ENCODE measurements at places on chromosomes 3 and 15.

GRCh38 chr15:70875001-70875782 is 17.0 kb downstream of the THAP10 start:
- DNase-seq: no peak

GRCh38 chr15:65980824-65981456 is 111.6 kb downstream of the RAB11A start:
- peak; percentile 25 for DNase-seq

DNA sequence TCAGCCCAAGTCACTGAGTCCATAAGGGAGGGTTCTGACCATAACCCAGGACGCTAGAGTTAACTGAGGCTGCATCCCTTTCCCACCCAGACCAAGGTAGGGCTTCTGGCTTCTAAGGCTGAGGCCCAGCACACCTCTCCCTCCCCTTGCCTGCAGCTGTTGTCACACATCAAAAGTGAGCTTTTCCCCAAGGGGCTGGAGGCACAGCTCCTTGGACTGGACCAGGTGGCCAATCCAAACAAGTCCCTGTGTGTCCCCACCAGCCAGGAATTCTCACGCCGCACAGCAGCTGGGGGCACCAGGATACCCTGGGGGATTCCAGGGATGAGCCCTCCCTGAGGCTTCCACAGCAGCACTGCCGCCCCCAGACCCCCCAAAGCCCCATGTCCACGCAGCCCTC is 22.3 kb upstream of the ISLR2 start:
- DNase-seq: no peak

DNA sequence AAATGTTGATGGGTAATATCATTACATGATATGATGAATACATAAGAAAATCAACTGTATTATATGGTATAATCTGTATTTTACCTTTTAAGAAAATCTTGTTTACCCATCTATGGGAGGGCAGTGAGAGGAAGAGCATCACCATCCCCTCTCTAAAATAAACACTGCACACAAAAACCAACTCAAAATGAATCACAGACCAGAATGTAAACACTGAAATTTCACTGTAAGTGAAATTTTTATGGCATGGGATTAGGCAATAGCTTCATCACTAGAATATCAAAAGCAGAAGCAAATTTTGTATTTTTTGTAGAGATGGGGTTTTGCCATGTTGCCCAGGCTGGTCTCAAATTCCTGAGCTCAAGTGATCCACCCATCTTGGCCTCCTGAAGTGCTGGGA is 26.2 kb downstream of the IFT80 start:
- DNase-seq: no peak

GRCh38 chr15:97520689-97521088 is 439.8 kb upstream of the ARRDC4 start:
- no peak for DNase-seq

DNA sequence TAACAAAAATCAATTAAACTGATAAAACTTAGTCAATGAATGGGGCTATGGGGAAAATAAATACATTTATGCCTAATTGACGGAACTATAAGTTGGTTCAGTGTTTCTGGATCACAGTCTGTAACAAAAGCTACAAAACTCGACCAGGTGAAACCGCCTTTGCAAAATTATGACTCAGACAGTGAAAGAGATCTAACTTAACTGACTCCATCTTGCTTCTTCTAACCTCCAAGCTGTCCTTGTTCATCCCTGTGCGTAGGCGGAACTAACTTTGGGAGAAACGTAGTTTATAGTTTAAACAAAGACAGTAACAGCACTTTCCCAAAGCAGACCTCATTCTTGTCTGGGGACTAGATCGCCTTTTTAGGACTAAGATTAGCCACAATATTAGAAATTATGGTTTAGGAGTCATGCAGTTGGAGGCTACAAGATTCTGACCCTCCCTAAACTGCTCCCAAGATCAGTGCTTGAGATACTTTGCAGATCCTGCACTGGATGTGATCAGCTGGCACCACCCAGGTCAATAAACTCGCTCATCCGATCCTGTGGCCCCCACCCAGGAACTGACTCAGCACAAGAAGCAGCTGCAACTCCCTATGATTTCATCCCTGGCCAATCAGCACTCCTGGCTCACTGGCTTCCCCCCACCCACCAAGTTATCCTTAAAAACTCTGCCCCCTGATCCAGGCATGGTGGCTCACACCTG is 7.2 kb upstream of the MFGE8 start:
- DNase-seq: no peak

GRCh38 chr3:195103623-195104022 is 167.3 kb downstream of the XXYLT1 start:
- DNase-seq: no peak
